ENCODE measurements at places on chromosomes 6 and 20.

DNA sequence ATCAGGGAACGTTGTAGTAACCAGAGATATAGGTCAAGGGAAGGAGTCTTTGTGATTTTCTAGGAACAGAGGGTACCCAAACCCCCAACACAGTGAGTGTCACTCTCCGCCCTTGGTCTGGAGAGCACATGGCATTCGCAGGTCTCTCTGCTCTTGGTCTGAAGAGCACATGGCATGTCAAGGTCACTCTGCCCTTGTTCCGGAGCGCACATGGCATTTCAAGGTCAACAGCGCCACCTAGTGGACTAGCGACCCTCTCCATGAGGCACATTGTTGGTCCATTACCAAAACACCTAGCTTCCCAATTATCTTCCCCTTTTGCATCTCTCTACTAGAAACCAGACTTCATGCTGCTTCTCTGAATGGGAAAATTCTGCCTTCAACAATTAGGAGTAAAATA, 260.0 kb downstream of the C6orf118 start:
- DNase-seq: peak; percentile 48

- DNase-seq: peak; percentile 38
Observed at GRCh38 chr20:23099791-23100719, 13.9 kb upstream of the CD93 start.

DNA sequence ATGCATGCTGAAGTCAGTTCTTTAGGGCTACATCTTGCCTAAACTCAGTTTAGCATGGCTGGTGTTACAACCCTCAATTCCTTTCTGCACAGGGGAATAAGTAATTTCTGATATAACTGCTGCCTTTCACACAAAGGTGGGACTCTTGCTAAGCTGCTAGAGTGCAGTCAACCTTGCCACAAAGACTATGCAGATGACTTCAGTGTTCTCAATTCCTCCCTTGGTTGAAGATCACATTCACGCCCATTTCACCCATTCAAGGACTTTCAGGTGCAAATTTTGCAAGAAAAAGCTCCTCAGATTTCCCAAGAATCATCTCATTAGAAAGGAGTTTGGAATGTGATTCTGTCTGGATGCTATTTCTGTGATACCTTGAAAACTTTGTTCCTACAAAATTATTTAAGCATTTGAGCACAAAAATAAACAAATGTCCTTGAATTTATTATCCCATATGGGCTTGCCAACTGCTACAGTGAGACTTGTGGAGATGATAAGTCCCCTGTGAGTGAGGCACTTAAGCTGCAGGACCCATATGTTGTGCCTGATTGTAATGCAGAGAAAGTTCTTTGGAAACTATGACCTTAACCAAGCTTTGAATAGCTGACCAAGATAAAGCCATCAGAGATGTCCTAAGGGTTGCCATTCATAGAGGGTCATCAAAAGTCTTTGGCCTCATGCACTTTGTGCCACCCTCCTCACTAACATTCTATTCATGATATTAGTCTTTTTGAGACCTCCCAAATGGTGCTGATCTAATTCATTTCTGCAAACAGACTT, 111.8 kb downstream of the PLCB4 start:
- no peak for DNase-seq

DNA sequence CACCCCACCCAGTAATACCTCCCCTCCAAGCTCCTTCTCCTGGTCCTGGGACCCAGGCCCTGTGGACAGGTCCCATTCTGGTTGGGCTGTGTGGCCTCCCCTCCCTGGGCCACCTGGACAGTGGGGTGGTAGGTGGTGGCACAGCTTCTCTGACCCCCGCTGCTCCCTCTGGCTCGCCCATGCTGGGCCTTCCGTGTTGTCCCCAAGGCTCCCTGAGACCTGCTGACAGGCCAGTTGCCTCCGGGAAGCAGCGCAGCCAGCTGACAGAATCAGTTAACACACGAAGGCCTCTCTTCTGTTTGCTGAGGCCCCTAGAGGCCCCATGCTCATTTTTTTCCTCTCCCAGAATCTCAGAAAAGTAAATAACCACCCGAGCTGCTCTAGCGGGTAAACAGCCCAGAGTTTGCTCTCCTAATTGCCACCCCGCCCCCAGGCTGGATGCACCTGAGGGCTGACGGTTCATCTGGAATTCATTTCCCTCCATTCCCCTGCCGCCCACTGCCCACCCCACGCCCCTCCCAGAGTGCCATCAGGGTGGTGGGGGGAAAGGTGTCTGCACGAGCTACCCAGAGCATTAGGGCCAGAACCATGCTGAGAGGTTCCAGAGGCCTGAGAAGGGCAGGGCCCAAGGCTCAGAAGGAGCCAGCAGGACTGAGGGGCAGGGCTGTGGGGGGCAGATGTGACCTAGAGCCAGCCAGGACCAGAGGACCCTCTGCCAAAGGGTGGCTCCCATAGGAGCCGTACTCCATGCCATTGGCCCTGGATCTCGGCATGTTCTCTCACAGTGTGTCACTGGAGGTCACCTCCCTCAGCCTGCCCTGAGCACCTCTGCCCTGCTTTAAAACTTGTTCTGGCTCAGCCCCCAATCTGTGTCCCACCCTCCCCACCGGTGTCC, 157.5 kb downstream of the GRM4 start:
- DNase-seq: peak; percentile 86

DNA sequence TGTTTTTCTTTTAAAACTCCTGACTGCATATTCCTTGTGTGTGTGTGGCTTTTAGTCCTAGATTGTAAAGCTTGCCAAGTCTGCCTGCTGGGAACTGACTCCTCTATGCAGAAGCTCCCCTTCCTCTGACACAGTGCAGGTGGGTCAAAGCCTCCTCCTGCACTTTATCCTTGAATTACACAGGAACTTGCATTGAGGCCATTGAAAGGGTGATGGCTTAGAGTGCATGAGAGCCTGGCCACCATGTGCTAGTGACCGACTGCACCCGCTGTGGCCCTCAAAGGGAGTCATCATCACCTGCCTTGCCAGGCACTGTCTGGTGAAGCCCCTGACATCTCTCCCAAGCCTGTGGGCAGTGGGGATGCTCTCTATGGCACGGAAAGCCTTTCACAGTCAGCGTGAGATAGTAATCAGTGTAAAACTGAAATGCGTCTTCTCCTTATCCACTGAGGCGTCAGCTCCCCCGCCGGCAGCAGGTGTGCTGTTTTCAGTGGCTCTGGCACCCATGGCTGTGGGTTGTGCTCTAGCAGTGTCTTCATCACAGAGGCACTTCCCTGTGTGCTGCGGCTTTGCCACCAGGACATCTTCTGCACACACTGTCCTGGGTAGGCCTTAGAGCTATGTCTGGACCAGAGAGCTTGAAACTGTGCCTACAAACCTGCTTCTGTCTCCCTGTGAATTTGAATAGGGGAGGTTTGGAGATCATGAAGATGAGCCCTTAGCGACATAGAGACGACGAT, 87.9 kb downstream of the THBS2 start:
- no peak for DNase-seq

DNA sequence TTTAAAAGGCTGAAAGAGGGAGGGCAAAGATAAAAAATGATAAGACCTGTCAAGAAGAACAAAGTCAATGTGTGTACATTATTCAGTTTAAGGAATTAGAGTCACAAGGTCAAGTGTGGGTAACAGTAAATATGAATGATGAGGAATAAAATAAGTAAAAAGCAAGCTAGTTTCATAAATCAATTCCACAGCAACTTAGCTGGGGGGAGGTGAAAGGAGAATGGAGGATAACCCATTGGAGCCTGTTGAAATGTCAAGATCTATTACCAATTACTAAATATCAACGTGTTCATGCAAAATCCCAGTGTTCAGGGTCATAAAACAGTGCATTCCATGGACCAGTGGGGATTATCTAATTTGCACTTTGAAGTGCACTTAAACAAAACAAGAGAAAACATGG, 242.9 kb downstream of the TBX18 start:
- DNase-seq: no peak

GRCh38 chr6:39731565-39731964, 6.4 kb upstream of the KIF6 start:
- no peak for DNase-seq

DNA sequence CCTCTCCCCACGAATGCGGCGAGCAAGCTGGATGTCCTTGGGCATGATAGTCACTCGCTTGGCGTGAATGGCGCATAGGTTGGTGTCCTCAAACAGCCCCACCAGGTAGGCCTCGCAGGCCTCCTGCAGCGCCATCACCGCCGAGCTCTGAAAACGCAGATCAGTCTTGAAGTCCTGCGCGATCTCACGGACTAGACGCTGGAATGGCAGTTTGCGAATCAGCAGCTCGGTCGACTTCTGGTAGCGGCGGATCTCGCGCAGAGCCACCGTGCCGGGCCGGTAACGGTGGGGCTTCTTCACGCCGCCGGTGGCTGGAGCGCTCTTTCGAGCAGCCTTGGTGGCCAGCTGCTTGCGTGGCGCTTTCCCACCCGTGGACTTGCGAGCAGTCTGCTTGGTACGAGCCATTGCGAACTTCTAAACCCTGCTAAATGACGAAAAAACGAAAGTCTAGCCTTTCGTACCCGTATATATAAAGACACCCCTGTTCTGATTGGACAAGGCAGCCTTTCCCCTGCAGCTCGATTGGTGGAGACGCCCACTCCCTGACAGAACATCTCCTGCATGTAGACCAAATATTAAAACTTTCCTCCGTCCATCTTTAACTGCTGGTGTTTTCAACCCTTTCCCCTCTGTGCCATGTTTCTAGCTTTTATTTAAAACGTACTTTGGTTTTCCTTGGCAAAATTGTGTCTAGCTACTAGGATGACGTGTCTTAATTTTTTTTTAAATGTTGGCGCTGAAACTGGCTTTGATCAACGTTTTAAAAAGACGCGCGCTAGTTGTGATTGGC, 109.8 kb downstream of the HFE start:
- peak; percentile 92 for DNase-seq

DNA sequence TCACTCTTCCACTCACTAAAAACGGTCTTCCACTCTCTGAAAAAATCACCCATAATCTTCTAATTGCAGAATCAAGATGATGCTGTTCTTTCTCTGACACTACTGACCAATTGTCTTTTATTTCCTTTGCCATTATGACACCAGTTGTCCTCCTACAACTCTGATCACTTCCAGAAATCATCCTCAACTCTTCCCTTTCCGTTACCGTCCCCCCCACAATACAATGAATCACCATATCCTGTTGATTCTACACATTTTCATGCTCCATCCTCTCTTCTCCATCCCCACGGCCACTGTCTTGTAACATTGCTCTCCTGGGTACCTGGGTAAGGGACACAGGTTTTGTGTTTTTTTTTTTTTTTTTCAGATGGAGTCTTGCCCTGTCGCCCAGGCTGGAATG, 2.5 kb upstream of the PPP2R5D start:
- DNase-seq: no peak

DNA sequence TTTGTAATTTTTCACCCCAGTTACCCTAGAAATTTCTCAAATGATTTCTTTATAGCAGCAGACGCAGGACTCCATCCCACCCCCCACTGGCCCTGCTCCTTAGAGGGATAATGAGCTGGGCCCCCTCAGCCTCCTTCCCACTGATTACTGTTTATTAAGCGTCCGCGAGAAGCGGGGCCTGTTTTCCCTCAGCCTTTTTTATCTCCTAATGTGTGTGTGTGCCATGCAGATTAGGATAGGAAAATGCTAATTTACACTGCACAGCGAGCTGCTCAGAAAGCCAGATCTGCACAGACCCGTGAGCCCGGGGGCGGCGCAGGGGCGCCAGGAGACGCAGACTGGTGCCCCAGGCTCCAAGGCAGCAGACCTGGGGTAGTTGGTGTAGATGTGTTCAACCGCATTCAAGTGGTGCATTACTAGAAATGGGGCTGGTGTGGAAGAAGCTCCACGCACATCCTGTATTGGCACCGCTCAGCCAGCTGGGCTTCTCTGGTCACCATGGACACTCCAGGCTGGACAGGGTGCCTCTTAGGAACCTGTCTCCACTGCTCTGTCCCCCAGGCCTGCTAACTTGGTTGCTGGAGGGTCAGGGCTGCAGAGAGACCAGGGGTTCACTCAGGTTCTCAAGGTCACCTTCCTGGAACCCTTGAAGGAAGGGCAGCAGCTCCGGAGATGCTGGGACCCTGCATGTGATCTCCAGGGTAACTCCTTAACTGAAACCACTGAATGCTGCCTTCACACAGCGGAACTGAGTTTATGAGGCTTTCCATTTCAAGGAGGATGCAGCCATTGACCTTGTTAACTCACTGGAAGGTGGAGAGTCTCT, 256.3 kb downstream of the ERMARD start:
- no peak for DNase-seq

DNA sequence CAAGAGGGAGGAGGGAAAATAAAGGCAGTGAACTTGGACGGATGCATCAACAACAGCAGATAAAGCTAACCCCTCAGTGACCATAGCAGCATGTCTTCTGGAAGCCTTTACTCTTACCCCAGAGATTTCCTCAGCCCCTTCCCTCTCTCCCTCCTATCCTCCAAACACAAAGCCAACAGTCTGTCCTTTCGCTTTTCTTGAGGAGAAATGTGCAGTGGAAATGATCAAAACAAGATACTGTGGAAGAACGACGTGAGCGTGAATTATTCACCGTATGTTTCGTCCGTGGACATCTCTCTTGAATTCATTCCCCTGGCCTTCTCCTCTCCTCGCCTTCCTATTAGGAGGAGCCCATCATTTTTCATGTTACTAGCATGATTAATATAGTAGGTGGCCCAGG, 8.5 kb downstream of the NRN1 start:
- no peak for DNase-seq

DNA sequence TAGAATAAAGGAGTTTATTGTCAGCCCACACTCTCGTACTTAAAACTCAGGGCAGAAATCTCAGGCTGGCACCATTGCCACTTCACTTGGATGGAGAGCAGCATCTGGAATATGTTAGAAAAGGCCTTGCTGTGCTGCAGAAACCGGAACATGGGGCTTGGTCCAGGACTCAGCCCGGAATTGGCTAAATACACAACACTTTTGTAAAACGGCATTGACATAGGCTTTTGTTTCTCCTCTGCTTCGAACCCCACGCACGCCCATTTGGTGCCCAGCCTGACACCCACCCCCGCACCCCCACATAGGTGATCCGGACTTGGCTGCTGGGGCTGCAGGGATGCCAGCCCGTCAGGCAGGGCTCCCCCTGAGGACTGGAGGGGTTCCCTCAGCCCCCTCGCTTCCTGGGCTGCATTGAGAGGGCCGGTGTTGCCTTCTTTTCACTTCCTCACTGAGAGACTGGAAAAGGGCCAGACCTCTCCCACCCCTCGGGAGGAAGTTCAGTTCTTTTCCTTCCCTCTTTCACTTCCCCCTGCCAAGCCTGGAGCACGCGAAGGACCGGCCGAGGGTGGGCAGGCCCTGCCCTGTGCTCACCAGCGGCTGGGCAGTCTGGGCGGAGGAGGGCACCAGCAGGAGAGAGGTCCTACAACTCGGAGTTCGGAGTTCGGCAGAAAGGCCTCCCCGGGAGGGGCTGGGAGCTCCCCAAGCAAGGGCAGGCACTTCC, 17.9 kb upstream of the CST3 start:
- DNase-seq: no peak

- DNase-seq: no peak
Observed at GRCh38 chr20:56445130-56445529, 23.3 kb upstream of the RTF2 start.

Data from Caco-2 (cell line).